ENCODE measurements at places on chromosomes 6 and 20. TPM values are rescaled to one million over a fixed set of nuclear protein-coding genes. Genes with fewer than 3 reads are reported as not detected.

The FOXQ1 gene
- total RNA-seq, result 10.8 TPM

The COL21A1 gene
- total RNA-seq, result 151 TPM

The HIVEP1 gene
- total RNA-seq, result 38.5 TPM

The CLPSL2 gene
- not detected for total RNA-seq

The RGS17 gene
- 6.6 TPM for total RNA-seq

The SLA2 gene
- total RNA-seq, result 0.11 TPM

The FAM184A gene
- total RNA-seq, result 12.1 TPM

The GPX5 gene
- total RNA-seq, result not detected

The PAK5 gene
- total RNA-seq, result 0.48 TPM

The KHDC1L gene
- not detected for total RNA-seq

The GNAS gene
- 483 TPM for total RNA-seq

DNA sequence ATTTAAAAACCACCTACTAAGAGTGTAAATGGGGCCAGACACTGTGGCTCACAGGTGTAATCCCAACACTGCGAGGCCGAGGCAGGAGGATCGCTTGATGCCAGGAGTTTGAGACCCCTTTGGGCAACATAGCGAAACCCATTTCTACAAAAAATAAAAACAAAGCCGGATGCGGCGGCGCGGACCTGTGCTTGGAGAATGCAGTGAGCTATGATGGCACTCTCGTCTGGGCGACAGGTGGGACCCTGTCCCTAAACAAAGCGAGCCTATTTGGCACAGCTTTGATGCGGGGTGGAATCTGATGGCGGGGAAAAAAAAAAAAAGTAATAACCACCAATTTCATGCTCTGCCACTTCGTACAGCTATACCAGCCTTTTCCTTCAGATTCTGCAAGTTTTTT lies 1.1 kb downstream of the TCP1 start:
- no peak for DNase-seq

- DNase-seq, result no peak
Observed at GRCh38 chr20:61353261-61354000, 101.4 kb downstream of the CDH4 start.

GRCh38 chr6:121426686-121427085 lies 8.8 kb upstream of the GJA1 start:
- DNase-seq, result no peak

- DNase-seq, result no peak
Observed at GRCh38 chr6:159217595-159218275, 48.5 kb downstream of the FNDC1 start.

- no peak for DNase-seq
Observed at GRCh38 chr20:60063048-60063451, 104.8 kb downstream of the CDH26 start.

DNA sequence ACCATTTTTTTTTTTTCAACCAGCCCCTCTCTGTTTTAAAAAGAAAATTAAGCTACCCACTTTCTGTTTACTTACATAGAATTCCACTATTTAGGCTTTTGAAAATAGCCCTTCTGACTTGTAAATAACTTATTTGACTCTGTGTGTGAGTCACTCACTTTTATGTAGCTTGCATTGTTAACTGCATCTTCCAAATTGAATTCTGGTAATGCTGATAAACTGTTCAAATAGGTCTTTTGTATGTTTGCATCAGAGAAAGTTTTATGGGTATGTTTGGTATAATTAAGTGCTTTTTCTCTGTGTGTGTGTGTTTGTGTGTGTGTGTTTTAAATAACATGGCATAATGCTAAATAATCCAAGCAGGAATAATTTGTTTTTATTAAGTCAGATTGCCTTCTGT lies 360.1 kb downstream of the PLCB1 start:
- no peak for DNase-seq

GRCh38 chr6:48844696-48845095 lies 618.4 kb downstream of the MMUT start:
- DNase-seq, result no peak

- no peak for DNase-seq
Observed at GRCh38 chr20:8155812-8156211, 23.7 kb downstream of the PLCB1 start.

DNA sequence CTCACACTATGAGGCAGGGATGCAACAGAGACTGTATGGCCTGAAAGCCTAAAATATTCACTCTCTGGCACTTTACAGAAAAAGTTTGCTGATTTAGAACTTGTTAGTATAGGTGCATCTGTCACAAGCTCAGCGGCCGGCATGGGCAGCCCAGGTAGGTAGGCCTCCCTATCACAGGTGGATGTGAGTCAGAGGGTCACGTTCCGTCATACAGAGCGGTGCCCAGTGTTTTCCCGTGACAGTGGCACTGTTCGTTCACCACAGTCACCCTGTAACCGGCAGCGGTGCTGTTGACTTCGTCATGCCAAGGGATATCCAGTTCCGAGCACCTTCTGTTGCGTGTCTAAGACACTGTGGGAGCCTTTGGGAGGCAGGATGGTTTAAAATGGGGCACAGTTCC lies 32.9 kb upstream of the PXDC1 start:
- no peak for DNase-seq

DNA sequence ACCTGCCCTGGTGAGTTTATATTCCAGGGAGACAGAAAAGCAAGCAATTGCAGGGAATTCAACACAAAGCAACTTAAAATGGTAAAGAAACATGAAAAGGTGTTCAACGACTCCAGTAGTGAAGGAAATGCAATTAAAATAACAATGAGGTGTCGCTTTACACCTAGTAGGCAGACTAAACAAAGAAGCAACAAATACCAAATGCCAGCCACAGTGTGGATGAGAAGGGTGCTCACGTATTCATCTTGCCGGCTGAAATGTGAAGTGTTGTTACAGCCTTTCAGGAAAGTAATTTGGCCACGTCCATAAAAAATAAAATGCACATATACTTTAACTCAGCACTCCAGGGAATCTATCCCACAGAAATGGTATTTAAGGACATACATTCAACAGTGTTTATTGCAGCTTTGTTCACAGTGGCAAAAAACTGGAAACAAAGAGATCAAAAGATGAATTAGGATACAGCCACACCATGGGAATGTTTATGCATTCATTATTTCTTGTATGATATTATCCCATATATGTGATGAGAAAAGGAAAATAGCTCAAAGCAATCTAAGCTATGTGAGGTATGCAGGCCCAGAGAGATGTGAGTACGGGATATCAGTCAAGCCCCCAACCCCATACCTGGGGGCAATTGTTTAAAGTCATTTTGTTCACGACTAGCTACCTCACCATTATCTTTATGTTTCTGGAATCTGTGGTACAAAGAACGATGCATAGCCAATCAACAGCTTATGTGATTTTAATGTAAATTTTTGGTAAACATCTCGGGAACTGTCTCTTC lies 266.0 kb upstream of the SOX4 start:
- DNase-seq, result no peak

DNA sequence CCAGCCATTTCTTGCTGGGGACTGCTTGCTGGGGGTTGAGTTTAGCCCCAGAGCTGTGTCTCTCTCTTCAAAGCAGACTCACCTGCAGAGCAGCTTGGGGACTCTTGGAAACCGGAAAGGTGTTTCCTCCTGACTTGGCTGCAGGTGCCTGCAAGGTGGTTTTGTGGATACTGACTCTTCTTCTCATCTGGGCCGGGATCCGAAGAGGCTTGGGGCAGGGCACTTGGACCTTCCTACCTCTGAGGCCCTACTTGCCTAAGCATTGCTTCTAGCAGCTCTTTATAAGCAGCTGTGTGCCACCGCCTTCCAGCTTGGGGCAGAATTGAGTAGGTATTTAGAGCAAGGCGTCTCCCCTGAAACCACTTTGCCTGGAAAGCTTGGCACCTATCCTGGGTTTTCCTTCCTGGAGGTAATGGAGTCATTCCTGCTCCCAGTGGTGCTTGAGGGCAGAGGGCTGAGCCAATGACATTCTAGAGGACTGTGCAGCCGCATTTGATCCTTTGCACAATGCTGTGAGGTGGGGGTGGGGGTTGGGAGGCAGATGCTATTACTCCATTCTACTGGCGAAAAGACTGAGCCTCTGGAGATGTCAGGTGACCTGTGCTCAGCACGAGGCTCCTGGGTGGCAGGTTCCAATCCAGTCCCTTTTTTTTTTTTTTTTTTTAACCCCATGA lies 3.4 kb upstream of the CTSZ start:
- DNase-seq, result no peak

DNA sequence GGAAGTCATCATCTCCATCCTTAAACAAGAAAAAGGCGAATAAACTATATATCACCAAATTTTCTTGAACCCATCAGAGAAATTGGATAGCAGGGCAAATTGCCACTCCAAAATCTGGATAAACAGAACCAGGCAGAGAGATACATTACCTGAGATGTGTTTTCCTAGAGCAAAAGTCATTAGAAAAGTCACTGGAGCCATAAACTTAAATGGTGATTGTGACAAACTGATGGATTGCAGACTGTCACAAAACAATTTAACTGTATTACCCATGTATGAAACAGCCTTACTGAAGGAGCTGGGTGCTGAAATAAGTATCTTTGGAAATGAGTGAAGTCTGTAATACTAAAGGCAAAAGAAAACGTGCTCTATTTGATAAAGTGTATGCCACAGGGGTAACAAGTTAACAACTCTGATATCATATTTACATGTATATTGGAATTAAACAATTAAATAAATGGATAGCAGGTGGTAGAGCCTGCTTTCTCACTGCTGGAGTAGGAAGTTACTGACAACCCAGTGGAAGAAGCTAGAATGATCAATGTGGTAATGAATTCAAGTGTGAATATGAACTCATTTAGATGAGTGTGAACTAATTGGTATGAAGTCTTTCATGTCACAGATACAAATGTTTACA lies 186.9 kb downstream of the LMBRD1 start:
- no peak for DNase-seq

DNA sequence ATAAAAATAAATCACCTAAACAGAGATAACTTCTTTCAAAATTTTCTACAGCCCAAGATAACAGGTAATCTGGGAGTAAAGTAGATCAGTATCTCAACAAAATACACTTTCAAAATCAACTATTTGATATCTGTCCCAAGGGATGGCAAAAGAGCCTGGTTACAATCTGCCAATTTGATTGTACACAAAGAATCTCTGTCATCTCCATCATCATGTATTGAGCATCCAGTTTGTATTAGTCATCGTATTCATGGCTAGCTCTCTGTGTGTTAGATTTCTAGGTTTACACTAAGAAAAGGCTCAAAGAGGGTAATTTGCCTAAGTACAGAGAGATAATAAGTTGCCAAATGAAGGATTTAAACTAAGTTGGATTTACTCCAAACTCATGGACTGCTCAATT lies 329.0 kb upstream of the NRSN1 start:
- no peak for DNase-seq

DNA sequence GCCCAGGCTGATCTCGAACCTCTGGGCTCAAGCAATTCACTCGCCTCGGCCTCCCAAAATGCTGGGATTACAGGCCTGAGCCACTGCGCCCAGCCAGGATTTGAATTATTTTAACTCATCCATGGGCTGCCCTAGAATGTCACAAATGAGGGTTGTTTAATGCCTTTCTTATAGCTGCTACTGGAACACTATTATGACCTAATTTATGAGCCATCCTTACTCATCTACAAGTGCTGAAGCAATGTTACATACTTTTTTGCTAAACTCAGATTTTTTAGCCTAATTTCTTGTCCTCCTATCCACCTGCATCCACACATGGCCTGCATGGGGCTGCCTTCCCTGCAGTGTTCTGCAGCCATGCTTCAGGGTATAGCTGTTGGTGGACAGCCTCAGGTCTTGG lies 59.9 kb downstream of the RTN4IP1 start:
- DNase-seq, result no peak

GRCh38 chr6:165511807-165512206 lies 151.2 kb downstream of the PDE10A start:
- no peak for DNase-seq

DNA sequence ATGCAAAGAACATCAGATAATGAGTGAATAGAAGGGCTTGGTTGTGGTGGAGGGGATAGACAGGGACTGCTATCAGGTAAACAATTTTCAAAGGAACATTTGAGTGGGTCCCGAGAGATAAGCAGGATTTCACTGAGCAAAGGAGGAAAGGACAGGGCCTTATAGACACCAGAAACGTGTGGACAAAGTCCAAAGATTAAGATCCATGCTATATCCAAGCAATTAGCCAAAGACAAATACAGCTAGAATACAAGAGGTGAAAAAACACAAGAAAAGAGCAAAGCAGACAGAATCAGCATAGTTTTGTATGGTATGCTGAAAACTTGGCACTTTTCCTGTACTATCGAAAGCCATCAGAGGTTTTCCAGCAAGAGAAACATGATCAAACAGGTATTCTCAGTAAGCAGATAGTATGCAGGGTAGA lies 59.8 kb downstream of the CDK19 start:
- no peak for DNase-seq

DNA sequence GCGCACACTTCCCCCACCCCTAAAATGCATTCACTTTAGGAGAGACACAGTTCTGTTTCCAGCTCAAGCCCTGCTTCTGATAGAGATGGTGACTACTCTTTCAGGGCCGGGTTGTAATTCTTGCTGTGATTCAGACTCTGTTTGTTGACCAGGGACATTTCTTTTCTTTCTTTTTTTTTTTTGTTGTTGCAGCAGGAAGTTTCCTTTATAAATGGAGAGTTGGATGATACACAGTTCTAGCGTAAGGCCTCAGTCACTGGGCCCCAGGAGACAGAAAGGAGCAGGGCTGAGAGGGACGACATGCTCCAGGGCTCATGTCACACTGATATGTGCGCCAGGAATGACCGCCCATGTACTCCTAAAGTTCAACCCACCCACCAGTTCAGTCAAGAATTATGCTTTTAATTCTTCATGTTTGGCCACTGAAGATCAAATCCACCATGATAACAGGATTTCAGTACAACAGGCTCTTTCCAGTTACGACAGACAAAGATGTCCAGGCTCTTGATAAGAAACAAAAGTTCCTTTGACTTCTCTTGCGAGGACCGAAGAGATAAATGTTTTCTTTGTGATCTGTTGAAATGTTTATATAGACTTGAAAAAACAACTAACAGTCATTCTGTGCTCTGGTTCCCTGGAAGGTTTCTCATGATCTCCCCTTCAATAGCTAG lies 142.5 kb downstream of the CD164 start:
- DNase-seq, result no peak

DNA sequence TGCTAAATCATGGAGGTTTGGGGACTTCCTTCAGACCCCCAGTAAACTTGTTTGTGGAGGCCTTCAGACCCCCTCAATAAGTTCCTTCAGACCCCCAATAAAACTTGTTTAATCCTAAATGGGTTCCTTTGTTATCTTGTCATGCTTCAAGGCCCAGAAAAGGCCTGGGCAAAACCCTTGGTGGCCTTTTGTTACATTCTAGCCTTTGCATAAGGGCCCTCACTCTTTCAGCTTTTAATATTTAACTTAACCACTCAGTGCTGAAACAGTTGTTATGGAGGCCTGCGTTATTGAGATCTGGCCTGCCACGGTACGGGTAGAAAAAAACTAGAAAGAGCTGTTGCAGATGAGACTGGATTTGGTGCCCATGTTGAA lies 4.3 kb upstream of the DYNLRB1 start:
- no peak for DNase-seq

DNA sequence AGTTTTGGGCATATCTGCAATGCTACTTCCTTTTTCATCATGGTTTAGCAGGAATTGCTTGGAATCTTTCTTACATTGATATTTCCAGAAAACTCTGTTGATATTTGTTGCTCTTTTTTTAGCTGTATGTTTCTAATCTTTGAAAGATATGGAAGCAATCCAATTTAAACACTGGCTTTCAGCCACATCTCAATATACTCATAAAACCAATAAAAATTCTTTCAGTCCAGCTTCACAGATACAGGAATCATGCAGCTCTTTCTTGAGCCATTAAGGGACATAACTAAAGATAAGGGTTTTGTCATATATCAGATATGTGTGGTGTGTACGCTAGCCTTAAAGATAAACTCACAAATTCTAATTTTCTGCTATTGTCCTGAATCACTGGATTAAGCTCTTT lies 47.4 kb downstream of the PKIB start:
- DNase-seq, result no peak

GRCh38 chr20:32567384-32568178 lies 17.6 kb downstream of the NOL4L start:
- DNase-seq, result no peak

All from urinary bladder (tissue), 4 donors.